ENCODE measurements at places on chromosomes 16 and 17.

DNA sequence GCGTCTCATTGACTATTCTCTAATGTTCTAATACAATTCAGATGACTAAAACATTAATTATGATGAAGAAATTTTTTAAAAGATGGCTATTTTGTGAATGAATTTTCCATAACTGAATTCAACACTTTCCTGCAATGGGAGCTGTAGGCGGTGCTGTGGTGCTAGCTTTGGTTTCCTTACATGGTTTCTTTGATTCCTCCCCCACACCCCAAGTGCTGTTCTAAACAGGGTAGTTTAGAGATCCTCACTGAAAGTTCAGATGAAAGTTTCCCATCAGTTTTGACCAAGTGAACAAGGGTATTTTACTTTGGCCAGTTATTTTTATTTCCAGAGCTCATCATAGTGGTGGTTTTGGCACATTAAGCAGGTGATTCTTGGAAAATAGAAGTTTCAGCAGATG lies 26.0 kb upstream of the MRC2 start:
- H3K4me1 ChIP-seq = no peaks in the 10 kb centered on the region
- no peak overlapping the region for H3K4me3 ChIP-seq
- H3K36me3 ChIP-seq = peaks cover 31% of the 10 kb centered on the region
- H3K27ac ChIP-seq = no peak overlapping the region
- H3K27me3 ChIP-seq = no peaks in the 10 kb centered on the region
- DNase-seq = no peak

DNA sequence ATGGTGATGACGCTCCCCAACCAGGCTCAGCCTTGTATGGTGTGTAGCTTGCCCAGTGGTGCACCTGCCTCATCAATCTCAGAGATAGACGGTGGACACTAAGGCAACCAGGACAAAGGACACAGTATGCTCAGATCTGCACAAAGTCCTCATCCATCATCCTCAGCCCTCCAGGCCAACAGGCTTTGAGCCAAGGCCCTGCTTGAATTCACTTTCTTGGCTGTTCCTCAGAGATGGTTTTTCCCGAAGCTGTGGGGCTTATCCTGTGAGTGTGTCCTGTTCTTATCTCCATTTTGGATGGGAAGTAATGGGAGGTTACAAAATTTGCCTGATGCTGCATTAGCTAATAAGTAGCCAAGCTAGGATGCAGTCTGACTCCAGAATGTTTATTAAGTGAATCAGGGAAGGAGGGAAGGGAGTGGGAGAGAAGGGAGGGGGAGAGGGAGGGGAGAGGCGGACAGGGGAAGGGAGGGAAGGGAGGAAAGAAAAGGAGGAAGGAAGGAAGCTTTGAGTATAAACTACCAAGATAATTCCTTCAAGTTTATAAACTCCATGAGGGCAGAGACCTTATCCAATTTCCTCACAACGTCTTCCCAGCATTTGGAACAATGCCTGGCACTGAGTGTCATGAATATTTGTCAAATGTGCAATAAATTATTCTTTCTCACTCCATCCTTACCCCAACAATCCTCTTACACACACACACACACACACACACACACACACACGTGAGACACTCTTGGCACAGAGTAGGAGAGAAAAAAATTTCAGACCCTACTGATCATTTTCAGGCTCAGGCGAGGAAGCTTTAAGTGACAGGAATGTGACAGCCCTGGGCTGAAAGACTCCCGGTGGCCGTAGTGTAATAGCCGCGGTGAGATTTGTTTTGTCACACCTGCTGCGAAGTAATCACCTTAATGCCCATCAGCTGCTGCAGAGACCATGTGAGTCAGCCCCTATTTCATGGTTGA lies 84.3 kb downstream of the BMERB1 start:
- H3K4me1 ChIP-seq = peaks cover 14% of the 10 kb centered on the region
- DNase-seq = no peak
- H3K4me3 ChIP-seq = no peak overlapping the region
- H3K36me3 ChIP-seq = peaks cover 7% of the 10 kb centered on the region
- no peaks in the 10 kb centered on the region for H3K27me3 ChIP-seq

GRCh38 chr17:52419229-52419641 lies 260.7 kb upstream of the CA10 start:
- no peak overlapping the region for H3K4me3 ChIP-seq
- H3K27me3 ChIP-seq = no peaks in the 10 kb centered on the region
- no peak for DNase-seq
- no peak overlapping the region for H3K27ac ChIP-seq
- H3K4me1 ChIP-seq = no peaks in the 10 kb centered on the region

DNA sequence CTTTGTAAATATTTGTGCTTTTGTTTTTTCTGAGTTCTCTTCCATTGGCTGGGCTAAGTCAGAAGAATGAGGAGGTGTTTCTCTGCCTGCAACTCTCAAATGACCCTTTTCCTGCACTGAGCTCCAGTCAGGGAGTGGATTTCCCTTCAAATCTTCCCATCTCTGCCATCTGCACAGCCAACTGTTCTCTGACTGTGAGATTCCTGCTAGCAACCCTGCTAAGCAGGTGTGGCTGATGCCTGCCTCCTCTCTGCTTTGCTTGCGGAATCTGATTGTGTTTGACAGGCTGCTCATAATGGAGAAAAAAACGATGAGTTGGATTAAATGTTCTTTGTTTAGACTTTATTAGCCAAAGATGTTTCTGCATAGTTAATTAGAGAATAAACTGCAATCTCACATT lies 519.8 kb downstream of the TMEM114 start:
- no peak overlapping the region for H3K27ac ChIP-seq
- no peaks in the 10 kb centered on the region for H3K27me3 ChIP-seq
- no peaks in the 10 kb centered on the region for H3K4me1 ChIP-seq
- no peak overlapping the region for H3K4me3 ChIP-seq
